HS-27A (cell line): ENCODE measurements at places on chromosomes 1 and 21.

DNA sequence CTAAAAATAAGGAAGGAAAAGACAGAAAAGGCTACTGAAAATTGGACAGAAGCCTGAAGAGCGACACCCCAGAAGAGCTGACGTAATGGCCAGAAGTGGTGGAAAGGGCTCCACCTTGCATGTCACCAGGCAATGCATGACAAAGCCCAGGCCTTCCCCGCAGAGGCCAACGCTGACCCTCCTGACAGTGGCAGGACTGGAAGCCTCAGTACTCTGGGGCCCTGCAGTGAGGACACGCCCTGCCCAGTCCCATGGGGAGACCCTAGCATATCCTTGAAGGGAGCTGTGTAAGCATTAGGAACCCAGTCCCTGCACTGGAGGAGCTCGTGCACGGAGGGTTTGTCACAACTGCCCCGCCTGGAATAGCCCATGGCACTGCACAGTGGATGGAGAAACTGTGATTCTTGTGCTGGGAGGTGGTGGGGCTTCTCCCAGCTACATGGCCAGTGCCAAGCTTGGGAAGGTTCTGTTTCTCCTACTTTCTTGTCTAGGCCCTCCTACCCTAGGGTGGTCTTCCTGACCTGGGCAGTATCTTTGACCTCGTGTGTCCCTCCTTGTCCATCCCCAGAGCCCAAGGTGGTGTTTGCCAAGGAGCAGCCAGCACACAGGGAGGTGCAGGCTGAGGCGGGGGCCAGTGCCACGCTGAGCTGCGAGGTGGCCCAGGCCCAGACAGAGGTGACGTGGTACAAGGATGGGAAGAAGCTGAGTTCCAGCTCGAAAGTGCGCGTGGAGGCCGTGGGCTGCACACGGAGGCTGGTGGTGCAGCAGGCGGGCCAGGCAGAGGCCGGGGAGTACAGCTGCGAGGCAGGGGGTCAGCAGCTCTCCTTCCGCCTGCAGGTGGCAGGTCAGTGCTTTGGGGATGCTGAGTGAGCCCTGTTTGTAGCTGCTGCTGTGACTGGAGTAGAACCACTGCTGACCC, 60.4 kb downstream of the OBSCN start:
- DNase-seq = no peak

DNA sequence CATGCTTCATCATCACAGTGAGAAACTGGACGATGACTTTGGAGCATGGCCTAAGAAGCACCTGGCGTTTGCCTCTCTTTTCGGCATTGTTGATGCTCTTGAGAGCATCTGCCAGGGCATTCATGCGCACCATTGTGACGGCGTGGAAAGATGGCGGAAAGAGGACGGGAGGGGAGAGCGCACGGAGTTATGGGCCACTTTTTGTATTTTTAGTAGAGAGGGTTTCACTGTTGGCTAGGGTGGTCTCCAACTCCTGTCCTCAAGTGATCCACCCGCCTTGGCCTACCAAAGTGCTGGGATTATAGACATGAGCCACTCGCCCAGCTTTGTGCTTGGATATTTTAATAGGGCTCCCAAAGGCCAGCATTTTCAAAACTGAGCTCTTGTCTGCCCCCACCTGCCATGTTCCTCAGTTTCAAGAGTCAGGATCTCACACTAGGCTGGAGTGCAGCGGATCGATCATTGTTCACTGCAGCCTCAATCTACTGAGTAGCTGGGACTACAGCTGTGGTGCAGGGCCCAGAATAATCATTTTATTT, 5.3 kb downstream of the RPS8 start:
- no peak for DNase-seq

GRCh38 chr1:101142244-101142643, 94.6 kb upstream of the S1PR1 start:
- DNase-seq = no peak

GRCh38 chr1:64038965-64039364, 164.5 kb upstream of the UBE2U start:
- DNase-seq = no peak
